ENCODE measurements at places on chromosomes 7 and 10.

DNA sequence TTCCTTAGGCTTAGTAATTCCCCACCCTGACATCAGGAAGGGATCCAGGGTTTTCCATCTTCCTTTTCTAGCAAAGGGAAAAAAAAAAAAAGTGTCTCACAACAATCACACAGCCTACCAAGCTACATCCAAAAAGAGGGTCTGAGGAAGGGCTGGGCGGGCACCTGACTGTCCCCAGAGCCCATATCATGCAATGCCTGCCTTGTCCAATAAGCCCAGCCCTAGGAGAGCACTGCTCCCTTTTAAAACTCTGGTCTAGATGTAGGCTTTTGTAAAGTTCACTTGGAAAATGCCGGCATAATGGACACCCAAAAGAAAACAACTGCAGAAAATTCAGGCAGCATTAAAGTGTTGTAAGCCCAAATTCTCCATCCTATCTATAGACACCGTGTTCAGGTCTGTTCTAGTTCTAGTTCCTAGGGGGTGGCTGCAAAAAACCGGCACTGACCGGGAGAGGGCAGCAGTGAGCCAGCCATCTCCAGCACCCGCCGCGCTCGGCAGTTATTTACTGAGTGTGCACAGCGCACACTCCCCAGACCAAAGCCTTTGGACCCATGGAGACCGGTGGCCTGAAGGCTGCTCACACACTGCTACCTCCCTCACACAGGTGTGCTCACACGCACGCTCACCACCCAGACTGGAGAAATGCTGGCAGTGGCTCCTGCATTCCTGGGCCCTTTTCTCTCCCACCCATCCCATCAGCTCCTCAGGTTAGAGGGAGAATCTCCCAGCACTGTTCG is 48.7 kb downstream of the PODXL start:
- peak; percentile 80 for DNase-seq

GRCh38 chr10:128556182-128557110 is 430.2 kb upstream of the MKI67 start:
- no peak for DNase-seq

GRCh38 chr7:17548014-17548653 is 249.7 kb downstream of the AHR start:
- DNase-seq = no peak

DNA sequence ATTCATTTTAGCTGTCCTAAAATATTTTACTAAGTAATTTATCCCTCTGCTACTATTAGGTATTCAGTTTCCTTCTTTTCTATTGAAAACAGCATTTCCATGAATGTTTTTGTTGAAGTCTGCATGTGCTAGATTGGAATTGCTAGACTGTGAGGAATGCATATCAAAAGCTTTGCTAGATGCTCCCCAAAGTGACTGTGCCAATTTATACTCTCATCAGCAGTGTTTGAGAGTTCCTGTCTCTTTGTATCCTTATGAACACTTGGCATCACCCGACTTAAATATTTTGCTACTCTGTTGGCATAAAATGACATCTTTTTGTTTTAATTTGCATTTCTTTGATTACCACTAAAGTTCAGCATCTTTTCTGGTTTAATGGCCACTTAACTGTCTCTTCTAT is 45.0 kb upstream of the PRR15 start:
- no peak for DNase-seq

DNA sequence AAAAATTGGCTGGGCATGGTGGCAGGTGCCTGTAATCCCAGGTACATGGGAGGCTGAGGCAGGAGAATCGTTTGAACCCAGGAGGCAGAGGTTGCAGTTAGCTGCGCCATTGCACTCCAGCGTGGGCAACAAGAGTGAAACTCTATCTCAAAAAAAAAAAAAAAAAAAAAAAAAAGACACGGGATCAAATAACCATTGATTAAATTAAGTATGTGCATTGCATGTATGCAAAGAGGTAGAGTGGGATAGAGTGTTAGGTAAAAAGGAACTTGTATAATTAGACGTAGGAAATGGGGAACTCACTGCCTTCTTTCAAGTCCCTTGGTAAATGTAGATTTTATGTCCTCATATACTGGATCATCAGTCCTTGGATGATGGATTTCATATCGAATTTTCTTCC is 13.1 kb downstream of the VCL start:
- peak; percentile 60 for DNase-seq

- DNase-seq = no peak
Observed at GRCh38 chr10:80356989-80357850, 639 bp downstream of the DYDC2 start.

GRCh38 chr7:125255810-125256209 is 326.2 kb upstream of the POT1 start:
- DNase-seq = no peak

DNA sequence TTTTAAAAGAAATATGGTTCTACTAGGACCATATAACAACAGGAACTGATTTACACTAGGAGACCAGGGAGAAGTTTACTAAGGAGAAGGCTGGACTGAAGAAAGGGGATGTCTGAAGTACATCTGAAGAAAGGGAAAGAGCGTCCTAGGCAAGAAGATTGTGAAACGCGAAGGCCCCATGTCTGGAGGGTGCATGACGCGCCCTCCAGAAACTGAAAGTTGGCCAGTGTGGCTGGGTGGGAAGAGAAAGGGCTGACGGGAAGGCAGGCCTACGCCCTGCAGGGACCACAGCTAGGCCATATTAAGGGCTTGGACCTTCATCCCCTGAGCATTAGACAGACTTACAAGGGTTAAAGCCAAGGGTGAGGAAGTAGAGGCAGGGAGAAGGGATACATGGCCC is 158.0 kb downstream of the TRIL start:
- DNase-seq = no peak

GRCh38 chr10:86770412-86770960 is 14.1 kb downstream of the BMPR1A start:
- DNase-seq = peak; percentile 78

DNA sequence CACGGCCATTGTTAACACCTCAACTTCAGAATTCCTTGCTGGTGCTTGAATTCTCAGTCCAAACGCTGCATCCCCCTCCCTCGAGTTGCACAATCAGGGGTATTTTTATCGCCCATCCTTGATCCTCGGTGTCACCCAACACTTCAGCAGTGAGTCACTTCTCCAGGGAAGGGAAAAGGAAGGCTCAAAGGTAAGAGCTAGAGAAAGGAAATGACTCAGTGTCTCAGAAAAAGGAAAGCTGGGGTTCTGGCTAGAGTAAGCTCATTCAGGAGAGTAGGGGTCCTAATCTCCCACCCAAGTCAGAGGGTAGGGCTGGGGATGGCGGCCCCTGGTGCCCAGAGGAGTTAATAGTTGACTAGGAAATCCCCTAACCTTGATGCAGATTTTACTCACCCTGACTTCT is 39.8 kb upstream of the TRIM8 start:
- no peak for DNase-seq

- no peak for DNase-seq
Observed at GRCh38 chr10:44370731-44371248, 14.1 kb downstream of the CXCL12 start.

GRCh38 chr10:31757386-31757791 is 171.2 kb downstream of the ARHGAP12 start:
- no peak for DNase-seq

- no peak for DNase-seq
Observed at GRCh38 chr10:58733436-58733835, 220.8 kb downstream of the BICC1 start.

GRCh38 chr7:68433462-68434070 is 1164.7 kb upstream of the AUTS2 start:
- DNase-seq = no peak

GRCh38 chr10:102729029-102730026 is 14.4 kb upstream of the WBP1L start:
- DNase-seq = peak; percentile 98

DNA sequence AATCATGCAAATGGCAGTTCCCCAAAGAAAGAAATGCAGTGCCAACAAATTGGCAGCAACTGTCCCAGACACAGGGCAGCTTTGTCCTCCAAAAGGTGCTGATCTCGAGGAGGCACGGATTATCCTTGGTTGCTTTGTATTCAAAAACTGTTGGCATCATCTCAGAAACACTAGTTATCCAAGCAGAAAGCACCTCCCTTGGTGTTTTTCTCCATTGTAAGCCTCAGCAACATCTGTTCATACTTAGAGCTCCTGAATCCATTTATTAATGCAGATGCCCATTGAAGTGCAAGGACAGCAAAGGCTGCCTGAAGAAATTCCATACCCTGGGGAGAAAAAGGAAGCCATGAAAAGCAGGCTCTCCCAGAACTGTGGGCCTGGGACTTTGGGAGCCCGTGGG is 1.1 kb upstream of the NPS start:
- DNase-seq = no peak

- no peak for DNase-seq
Observed at GRCh38 chr10:123991611-123992570, 100.3 kb upstream of the CPXM2 start.

DNA sequence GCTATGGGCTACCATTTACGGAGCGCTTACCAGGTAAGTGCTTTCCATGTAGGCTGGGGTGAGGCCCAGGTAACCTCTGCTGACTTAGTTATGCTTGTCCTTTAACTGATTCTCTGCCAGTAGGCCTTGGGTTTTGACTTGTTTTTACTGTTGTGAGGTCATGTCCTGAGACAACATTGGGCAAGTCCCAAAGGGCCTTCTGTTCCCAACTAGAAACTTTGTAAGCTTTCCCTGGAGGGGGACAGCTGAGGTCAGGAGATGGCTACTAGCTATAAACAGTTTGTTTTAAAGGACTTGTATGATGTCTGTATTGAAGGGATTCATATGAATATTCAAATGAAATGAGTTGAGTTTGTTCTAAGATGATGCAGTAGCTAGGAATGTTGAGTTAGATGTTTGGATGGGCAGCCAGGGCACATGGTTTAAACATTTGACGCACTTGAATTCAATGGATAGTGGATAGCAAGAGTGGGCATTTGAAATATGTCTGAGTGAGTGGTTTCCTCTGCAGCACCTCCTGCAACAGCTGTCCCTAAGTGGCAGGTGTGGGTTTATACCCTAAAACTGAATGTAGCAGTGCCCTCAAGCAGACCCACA is 10.0 kb upstream of the SGPL1 start:
- DNase-seq = no peak

GRCh38 chr7:137480824-137481365 is 137.4 kb upstream of the PTN start:
- DNase-seq = no peak

DNA sequence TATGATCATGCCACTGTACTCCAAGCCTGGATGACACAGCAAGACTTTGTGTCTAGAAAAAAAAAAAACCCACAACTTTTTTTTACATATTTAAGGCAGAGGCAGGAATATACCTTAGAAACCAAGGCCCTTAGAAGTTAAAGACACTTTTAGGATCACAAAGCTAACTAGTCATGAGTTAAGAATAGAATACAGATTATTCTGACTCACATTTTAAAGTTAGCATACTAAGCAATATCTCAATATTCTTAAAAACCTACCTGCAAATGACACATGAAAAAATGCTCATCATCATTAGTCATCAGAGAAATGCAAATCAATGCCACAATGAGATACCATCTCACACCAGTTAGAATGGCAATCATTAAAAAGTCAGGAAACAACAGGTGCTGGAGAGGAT is 177.7 kb downstream of the CHCHD3 start:
- DNase-seq = no peak

- DNase-seq = no peak
Observed at GRCh38 chr7:97798046-97799019, 66.4 kb downstream of the TAC1 start.

DNA sequence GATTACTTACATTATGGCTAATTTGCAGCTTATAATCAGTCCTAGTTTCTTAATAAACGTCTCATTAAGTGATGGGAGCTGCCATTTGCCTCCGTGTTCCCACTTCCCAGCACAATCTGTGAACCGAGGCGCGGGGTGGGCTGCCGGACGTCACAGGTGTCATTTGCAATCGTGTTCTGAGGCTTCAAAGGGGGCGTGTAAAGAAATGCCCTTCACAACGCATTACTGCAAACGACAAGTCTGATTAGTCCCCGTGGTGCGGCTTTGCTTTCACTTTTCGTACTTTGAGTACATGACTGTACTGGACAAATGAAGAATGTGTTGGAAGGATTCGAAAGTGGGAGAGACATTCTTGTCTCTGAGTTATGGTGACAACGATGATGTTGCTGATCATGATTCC is 614.2 kb upstream of the ADARB2 start:
- DNase-seq = peak; percentile 7

DNA sequence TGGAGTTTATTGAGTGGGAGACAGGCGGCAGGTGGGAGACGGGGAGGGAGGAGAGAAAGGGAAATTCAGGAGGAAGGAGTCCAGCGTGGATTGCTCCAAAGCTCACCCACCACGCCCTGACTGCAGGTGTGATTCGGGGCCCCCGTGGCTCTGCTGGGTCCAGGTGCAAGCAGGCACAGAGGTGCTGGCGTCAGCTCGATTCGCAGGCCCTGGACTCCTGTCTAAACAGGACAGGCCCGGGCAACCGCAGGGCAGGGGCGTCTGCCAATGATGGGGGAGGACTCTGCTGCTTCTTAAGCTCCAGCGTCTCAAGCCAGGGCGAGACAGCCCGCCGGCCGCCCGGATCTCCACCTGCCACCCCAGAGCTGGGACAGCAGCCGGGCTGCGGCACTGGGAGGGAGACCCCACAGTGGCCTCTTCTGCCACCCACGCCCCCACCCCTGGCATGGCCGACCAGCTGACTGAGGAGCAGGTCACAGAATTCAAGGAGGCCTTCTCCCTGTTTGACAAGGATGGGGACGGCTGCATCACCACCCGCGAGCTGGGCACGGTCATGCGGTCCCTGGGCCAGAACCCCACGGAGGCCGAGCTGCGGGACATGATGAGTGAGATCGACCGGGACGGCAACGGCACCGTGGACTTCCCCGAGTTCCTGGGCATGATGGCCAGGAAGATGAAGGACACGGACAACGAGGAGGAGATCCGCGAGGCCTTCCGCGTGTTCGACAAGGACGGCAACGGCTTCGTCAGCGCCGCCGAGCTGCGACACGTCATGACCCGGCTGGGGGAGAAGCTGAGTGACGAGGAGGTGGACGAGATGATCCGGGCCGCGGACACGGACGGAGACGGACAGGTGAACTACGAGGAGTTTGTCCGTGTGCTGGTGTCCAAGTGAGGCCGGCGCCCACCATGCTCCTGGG is at the start of gene CALML3:
TSS of gene CALML3 (plus strand) at position 321 of the 920 bp plus-strand sequence. CDS start at position 446, 125 bp downstream.
- DNase-seq = no peak

GRCh38 chr10:123995082-123995460 is 98.3 kb downstream of the CHST15 start:
- no peak for DNase-seq
